Natural killer cell (primary cell): ENCODE measurements at places on chromosomes 7 and 10. TPM values are rescaled to one million over a fixed set of nuclear protein-coding genes. Genes with fewer than 3 reads are reported as not detected.
A peak's percentile ranks its signal among the peaks of the same experiment; 100 is the strongest.

Gene SFTPA1
- total RNA-seq, result not detected

Gene IDI2
- total RNA-seq, result not detected

Gene ZCWPW1
- 7.2 TPM for total RNA-seq

Gene FFAR4
- total RNA-seq, result not detected

Gene MAGI2
- total RNA-seq, result 0.48 TPM

Gene NPY4R
- total RNA-seq, result not detected

Gene SLC26A3
- not detected for total RNA-seq

DNA sequence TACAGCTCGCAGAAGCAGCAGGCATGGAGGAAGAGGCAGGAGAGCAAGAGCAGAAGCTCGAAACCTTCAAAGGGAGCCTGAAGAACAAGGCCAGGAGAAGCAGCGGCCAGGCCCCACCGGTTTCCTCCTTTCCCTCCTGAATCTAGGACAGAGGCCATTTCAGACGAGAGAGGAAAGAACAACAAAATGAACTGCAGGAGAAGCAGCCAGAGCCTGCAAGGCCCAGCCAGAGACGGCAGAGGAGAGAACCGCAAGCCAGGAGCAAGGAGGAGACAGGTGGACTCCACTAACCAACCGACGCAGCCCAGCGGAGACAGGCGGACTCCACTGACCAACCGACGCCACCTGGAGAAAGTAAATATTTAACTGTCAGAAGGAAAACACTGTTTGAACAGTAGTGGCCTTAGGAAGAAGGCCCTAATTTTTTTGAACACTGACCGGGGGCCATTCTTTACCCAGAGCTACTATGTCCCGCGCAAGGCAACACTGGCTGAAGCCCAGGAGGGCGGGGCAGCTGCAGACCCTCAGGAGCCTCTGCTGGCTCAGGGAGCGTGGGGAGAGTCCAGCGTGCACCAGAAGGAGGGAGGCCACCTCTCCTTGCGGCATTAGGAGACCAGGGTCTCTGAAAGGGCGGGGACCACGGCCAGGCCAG lies 559.2 kb downstream of the PTPRN2 start:
- H3K4me1 ChIP-seq, result no peaks in the 10 kb centered on the region
- H3K27ac ChIP-seq, result no peak overlapping the region
- no peaks in the 10 kb centered on the region for H3K36me3 ChIP-seq
- no peak for DNase-seq
- no peaks in the 10 kb centered on the region for H3K27me3 ChIP-seq

GRCh38 chr10:85547460-85548023 lies 819.1 kb downstream of the GRID1 start:
- H3K4me3 ChIP-seq, result no peak overlapping the region
- no peak overlapping the region for H3K27ac ChIP-seq
- DNase-seq, result no peak
- H3K4me1 ChIP-seq, result no peaks in the 10 kb centered on the region
- no peaks in the 10 kb centered on the region for H3K36me3 ChIP-seq

- no peak for DNase-seq
- no peak overlapping the region for H3K27ac ChIP-seq
- H3K4me1 ChIP-seq, result no peaks in the 10 kb centered on the region
- H3K4me3 ChIP-seq, result no peak overlapping the region
- no peaks in the 10 kb centered on the region for H3K27me3 ChIP-seq
Observed at GRCh38 chr7:69919426-69920111, 321.3 kb downstream of the AUTS2 start.

DNA sequence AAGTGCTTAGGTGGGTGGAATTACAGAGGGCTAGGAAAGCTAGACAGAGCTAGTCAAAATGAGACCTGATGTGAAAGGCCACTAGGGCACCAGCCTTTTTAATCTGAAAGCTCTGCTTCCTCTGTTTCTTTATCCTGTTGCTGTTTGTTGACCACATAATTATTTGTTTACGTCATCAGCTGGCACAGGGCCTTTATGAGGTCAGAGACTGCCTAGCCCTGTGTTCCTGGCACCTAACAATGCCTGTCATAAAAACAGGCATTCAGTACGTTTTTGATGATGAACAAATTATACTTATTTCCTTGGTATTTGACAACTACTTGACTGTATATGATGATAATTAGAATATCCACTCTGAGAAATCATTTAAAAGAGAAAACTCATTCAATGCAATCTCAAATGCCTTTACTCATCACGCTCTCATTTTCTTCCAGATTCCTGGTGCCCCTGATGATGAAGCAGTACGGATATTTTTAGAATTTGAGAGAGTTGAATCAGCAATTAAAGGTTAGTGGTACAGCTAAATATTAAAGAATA lies 26.0 kb downstream of the RBM17 start:
- H3K4me3 ChIP-seq, result no peak overlapping the region
- H3K27ac ChIP-seq, result no peak overlapping the region
- peaks cover 66% of the 10 kb centered on the region for H3K36me3 ChIP-seq
- no peaks in the 10 kb centered on the region for H3K27me3 ChIP-seq
- peak; percentile 28 for DNase-seq
- H3K4me1 ChIP-seq, result no peaks in the 10 kb centered on the region

GRCh38 chr7:66076462-66077329 lies 1.1 kb downstream of the ASL start:
- no peak for DNase-seq
- H3K27ac ChIP-seq, result peak overlapping the region; percentile 82
- H3K27me3 ChIP-seq, result no peaks in the 10 kb centered on the region
- H3K4me3 ChIP-seq, result peak overlapping the region; percentile 99
- peaks cover 3% of the 10 kb centered on the region for H3K36me3 ChIP-seq

DNA sequence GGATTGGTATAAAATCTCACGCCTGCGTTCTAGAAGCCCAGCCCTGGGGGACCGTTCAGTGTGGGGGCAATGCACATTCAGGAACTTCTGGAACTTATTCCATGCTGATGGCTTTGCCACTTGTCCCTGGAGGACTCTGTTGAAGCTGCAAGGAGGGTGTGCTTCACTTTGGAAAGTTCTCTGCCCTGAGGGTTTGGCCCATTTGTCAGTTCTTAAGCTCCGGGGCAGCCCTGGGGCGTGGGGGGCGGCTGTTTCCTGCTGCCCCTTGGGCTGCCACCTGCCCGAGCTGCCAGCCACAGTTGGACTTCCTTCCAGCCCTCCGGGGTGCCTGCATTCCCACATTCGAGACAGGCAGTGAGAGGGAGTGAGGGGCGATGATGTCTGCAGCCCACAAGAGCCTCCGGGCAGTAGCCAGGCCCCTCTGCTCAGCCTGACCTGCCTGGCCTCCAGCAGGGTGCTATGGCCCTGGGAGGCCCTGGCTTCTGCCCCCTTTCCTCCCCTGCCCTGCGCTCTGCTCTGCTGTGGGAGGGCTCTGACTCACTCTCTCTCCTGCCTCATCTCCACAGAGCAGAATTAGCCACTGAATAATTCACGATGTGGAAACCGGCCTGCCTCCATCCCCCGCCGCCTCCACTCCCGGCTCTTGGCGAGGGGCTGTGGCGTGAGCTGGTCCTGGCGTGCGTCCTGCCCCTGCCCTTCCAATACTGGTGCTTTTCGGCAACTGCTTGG lies 1.9 kb downstream of the TTYH3 start:
- no peaks in the 10 kb centered on the region for H3K36me3 ChIP-seq
- no peak for DNase-seq
- peaks cover 52% of the 10 kb centered on the region for H3K4me1 ChIP-seq
- H3K4me3 ChIP-seq, result peak overlapping the region; percentile 51
- no peaks in the 10 kb centered on the region for H3K27me3 ChIP-seq
- H3K27ac ChIP-seq, result peak overlapping the region; percentile 53

DNA sequence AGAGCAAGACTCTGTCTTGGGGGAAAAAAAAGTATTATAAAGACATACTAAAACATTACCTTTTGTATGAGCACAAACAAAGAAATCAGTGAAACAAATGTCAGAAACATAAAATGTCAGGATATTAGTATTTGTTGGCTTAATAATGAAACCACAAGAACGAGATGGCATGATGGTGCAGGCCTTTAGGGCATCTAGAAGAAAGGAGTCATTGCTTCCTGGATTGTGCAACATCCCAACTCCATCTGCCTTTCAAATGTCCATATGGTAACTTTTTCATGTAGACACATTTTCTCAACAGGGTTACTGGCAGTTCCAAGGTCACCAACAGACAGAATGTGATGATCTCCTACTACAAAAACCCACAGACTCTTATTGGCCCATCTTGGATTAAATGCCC lies 96.6 kb downstream of the ZNF248 start:
- no peak overlapping the region for H3K4me3 ChIP-seq
- no peaks in the 10 kb centered on the region for H3K27me3 ChIP-seq

- DNase-seq, result no peak
- H3K36me3 ChIP-seq, result no peaks in the 10 kb centered on the region
- no peak overlapping the region for H3K27ac ChIP-seq
- H3K4me3 ChIP-seq, result no peak overlapping the region
Observed at GRCh38 chr7:54663603-54664234, 95.3 kb downstream of the SEC61G start.

DNA sequence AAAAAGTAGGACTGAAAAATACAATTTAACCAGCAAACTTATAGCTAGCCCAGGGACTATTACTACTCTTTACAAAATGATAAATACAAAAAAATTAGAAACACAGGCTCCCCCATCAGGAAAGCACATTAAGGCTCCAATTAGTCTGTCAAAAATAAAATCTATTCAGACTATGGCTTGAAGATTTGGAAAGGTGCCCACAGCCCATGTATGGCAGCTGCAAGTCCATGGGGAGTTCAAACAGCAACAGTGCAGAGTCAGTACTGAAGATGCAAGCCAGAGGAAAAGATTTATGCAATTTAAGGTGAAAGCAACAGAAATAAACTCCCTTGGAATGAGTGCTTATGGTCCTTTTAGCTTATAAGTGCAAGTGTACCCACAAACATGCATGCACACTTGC lies 29.7 kb downstream of the IMMP2L start:
- no peak overlapping the region for H3K4me3 ChIP-seq
- no peak overlapping the region for H3K27ac ChIP-seq
- H3K4me1 ChIP-seq, result peaks cover 5% of the 10 kb centered on the region
- H3K27me3 ChIP-seq, result peaks cover 3% of the 10 kb centered on the region
- no peaks in the 10 kb centered on the region for H3K36me3 ChIP-seq
- no peak for DNase-seq

GRCh38 chr7:55552320-55553023 lies 19.8 kb downstream of the VOPP1 start:
- no peaks in the 10 kb centered on the region for H3K27me3 ChIP-seq
- no peak overlapping the region for H3K27ac ChIP-seq
- no peak for DNase-seq
- peaks cover 61% of the 10 kb centered on the region for H3K4me1 ChIP-seq
- H3K36me3 ChIP-seq, result peaks cover 12% of the 10 kb centered on the region
- no peak overlapping the region for H3K4me3 ChIP-seq

GRCh38 chr7:151448261-151449252 lies 8.6 kb upstream of the CRYGN start:
- H3K4me1 ChIP-seq, result peaks cover 5% of the 10 kb centered on the region
- peak; percentile 73 for DNase-seq
- peak overlapping the region; percentile 17 for H3K27ac ChIP-seq
- H3K36me3 ChIP-seq, result no peaks in the 10 kb centered on the region
- no peaks in the 10 kb centered on the region for H3K27me3 ChIP-seq

DNA sequence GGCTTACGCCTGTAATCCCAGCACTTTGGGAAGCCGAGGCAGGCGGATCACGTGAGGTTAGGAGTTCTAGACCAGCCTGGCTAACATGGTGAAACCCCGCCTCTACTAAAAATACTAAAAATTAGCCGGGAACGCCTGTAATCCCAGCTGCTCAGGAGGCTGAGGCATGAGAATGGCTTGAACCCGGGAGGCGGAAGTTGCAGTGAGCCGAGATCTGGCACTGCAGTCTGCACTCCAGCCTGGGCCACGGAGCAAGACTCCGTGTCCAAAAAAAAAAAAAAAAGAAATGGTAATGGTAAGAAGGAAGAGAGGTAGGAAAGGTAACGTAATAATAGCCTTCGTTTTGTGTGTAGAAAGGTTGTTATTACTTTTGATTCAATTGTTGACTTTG lies 1.2 kb downstream of the HSPA14 start:
- peak; percentile 10 for DNase-seq
- no peak overlapping the region for H3K27ac ChIP-seq
- no peaks in the 10 kb centered on the region for H3K27me3 ChIP-seq

DNA sequence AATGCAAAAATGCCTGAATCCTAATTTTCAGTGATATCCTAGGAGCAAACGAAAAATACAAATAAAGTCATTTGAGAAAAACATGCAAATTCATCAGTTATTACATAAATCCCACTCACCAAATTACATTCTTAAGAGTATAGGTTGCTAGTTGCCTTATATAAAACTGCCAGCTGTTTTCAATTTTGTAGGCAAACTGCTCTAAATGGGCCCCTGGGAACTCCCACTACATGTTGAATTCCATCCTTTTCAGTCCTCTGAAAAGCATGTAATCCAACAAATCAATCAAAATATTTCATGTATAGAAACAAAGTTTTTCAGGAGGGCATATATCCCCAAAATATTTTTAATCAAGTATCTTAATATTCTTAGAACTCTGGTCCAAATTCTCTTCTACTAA lies 2.1 kb upstream of the JMJD1C start:
- no peak overlapping the region for H3K27ac ChIP-seq
- no peak overlapping the region for H3K4me3 ChIP-seq
- DNase-seq, result no peak
- H3K36me3 ChIP-seq, result no peaks in the 10 kb centered on the region
- H3K4me1 ChIP-seq, result peaks cover 8% of the 10 kb centered on the region

DNA sequence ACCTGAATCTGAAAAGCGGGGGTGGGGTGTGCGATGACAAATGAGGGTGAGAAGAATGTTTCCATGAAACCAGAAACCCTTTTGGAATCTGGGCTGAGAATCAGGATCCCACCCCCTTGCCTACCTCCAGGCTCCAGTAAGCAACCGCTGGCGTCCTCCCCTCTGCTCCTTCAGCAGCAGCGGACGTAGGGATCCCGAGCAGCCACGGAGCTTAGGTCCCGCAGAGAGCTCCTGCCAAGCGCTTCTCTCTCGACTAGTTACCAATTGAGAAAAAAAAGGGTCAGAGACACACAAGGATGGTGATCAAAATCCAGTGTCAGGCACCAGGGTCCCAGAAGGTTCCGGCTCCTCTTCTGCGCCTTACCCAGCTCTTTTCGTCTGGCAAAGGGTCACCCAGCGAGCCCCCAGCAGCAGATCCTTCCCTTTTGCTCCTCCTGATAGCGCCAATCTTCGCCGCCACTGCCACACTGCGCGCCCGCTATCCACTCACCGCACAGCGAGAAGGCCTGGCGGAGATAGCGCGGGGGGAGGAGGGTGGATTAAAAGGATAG lies 733.5 kb downstream of the ZWINT start:
- H3K27ac ChIP-seq, result no peak overlapping the region
- DNase-seq, result no peak
- H3K27me3 ChIP-seq, result peaks cover 11% of the 10 kb centered on the region
- no peaks in the 10 kb centered on the region for H3K36me3 ChIP-seq
- no peak overlapping the region for H3K4me3 ChIP-seq

DNA sequence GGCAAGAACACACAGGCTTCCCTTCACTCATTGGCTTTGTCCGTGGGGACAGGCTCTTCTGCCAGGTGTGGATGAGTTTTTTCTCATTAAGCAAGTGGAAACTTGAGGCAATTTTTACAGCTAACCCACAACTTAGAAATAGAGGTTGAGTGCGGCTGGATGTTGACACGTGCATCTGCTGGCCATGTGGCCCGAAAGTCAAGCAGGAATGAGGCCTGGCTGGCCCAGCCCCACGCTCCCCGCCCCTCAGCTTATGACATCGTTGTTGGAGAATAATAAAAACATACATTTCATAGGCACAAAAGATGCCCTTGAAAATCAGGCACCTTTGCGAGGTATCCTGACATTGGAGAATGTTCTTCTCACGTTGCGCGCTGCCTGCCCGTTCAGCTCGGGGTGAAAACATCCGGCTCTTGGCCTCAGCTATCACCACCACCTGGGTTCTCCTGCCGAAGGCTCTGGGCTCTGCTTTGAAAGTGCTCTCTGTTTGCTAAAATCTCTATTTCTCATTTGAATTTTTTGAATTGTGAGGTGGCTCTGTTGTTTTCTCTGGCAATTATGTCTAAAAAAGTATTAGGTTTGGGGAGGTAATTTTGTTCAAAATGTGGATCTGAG lies 310.7 kb downstream of the WDR37 start:
- H3K27ac ChIP-seq, result no peak overlapping the region
- no peak overlapping the region for H3K4me3 ChIP-seq
- DNase-seq, result no peak
- H3K36me3 ChIP-seq, result no peaks in the 10 kb centered on the region
